Stimulated activated CD8-positive, alpha-beta memory T cell treated with anti-CD3 and anti-CD28 coated beads, Interleukin-7, amount 100 ng/mL, for 1 hour (primary cell): ENCODE measurements at places on chromosomes 3 and 15.

- DNase-seq, result no peak
These were observed 567.3 kb upstream of the KCNMB2 start for GRCh38 chr3:177968891-177969290.

GRCh38 chr15:38274135-38274534 lies 21.5 kb downstream of the SPRED1 start:
- no peak for DNase-seq

GRCh38 chr3:171044384-171044783 lies 17.9 kb upstream of the SLC2A2 start:
- no peak for DNase-seq

GRCh38 chr3:31776016-31776415 lies 205.0 kb downstream of the OSBPL10 start:
- no peak for DNase-seq
